ENCODE measurements at places on chromosomes 6 and 20.

- DNase-seq, result no peak
Measured at GRCh38 chr6:90126839-90127238, 169.8 kb downstream of the BACH2 start.

GRCh38 chr20:62214067-62214466, 6.0 kb downstream of the HRH3 start:
- peak; percentile 38 for DNase-seq

DNA sequence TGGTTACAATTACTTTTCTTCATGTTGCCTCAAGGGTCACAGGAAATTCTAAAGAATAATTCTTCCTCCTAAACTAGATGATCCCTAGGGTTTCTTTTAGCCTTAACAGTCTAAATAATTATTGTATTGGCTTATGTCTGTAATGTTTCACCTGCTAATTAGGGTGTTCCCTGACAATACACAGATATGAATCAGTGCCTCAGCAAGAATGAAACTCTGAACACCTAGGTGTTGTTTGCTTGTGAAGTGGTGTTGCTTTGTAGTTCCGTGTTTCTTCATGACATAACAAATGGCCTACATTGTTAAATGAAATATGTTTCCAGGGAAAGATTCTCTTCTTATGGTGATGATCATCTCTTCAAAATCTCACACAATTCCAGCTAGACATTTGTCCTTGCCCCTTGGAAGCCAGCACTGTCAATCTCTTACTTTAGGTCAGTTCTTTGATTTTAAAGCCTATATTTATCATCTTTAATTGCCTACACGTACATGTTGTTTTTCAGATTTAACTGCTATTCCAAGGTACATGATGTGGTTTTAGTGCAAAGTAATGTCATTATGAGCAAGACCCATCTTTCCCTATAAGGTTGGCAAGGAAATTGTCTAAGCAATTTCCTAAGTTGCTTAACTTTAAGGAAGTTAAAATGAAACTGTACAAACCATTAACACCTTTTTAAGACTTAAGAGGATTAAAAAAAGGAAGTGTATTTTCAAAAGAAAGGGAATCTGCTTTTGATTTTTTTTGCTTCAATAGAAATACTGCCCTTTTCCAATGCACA, 111.9 kb downstream of the TBC1D7 start:
- DNase-seq, result no peak

DNA sequence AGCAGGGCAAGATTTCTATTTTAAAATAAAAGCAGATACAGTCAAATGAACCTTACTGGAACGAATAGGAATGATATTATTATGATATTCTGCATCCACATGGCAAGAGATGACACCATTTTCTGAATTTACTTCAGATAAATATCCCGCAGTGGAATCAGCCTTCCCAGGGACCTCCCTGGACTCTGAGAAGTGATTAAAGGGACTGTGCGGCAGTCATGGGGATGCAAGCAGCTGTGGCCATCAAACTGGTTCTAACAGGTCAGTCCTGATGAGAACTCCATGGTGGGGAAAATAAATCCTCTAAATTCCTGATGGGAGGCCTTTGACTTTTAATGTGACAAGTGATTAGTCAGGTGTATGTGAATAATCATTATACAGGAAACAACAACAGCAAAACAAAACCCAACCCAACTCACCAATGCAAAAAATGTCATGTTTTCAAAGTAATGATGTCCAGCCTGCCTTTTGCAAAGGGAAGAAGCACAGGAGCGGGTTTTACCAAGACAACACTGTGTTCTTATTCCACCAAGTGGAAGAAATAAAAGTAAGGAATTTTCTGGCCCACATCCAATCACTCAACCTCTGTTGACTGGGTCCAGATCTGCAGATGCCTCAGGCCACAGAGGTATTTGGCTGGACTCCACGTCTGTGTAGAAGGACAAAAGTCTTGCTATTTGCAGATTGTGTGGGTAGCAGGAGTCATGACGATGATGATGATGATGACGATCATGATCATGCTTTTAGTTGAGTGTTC, 61.9 kb upstream of the CITED2 start:
- no peak for DNase-seq

GRCh38 chr6:80163754-80164187, 57.3 kb downstream of the BCKDHB start:
- DNase-seq, result no peak

- no peak for DNase-seq
Measured at GRCh38 chr6:168508903-168509302, 67.9 kb downstream of the SMOC2 start.

GRCh38 chr6:108164815-108165706, 761 bp upstream of the NR2E1 start:
- no peak for DNase-seq

DNA sequence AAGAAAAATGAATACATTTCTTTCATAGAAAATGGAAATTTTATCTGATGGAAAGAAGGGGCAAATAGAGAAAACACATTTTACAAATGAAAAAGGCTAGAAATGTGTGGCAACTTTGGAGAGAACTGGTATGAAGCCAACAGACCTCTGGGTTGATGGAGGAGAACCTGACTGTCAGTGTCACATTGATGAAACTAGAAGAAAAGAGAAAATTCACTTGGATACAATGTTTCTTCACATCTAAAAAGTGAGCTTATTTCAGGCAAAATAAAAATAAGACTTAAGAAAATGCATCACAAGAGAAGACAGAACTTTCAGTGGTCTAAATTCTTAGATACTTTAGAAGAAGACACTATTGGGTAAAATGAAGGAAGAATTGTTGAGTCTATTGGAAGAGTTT, at the start of gene OR12D2:
Gene OR12D2 (plus strand): TSS at position 301 of the 400 bp plus-strand sequence. CDS start 1,069 bp downstream, outside the sequence.
- DNase-seq, result no peak

DNA sequence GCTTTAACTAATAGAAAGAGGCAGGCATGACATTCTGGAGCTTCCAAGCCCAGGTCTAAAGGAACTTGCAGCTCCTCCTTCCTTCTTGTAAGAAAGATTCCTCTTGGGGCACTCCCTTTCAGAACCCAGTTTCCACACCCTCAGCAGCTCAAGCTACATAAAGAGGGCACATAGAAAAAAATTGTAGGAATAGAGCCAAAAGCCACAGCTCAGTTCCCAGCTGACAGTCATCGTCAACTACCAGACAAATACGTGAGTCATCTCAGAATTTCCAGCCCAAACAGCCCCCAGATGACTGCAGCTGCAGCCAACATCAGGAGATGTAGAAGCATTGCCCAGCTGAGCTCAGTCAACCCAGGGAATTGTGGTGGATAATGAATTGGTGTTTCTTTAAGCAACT, 349.8 kb upstream of the ARID1B start:
- DNase-seq, result no peak

DNA sequence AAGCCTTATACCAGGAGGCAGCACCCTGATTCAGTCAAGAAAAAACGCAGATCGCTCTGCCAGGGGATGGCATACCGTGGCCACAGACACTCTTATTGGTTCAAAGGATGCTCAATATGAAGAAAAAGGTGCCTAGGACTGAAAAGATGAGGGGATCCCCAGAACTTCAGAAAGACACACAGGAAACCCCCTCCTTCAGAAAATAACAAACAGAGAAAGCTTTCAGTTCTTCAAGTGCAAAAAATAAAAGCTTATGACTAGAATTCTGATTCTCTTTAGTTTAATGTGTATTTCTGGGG, 17.7 kb upstream of the MYB start:
- DNase-seq, result no peak
